Activated naive CD4-positive, alpha-beta T cell treated with anti-CD3 and anti-CD28 coated beads, Interleukin-2, amount 50 U/mL, for 72 hours (primary cell): ENCODE measurements at places on chromosomes 12 and 14.

DNA sequence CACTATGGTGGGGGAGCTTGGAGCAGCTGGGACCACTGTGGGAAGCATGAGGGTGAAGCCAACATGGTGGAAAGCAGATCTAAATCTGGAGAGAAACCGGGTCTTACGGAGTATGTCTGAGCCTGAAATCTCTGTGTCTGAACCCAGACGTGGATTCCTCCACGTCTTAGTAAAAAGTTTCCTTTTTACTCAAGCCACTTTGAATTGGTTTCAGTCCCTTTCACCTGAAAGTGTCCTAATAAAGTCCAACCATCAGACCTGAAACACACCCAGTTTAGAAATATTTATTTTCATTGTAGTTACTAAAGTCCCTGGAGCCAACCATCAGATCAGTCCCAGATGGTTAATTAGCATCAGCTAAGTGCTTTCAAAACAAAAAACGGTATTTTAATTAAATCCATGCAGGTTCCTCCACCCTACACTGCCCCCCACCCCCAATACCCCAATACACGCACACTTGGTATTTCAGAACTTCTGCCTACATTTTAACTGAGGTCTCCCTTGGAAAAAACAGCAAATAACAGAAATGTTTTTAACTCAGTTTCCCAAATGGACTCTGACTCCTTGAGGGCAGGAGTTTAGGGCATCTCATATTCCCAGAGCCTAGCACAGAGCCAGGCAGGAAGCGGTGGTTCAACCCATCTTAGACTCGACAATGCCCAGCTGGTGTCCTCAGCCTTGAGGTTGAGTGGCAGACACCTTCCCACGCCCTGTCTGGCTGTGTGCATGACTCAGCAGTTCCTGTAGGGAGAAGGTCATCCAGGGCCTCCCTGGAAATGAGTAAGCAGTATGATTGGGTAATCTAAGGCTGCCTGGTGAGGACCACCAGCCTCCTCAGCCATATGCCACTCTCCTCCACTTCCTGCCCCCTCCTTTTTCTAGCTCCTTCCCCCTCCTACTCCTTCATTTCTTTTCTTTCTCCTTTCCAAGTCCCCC is 175.8 kb downstream of the TTC8 start:
- peak; percentile 17 for DNase-seq

- DNase-seq = no peak
Observed at GRCh38 chr14:87148655-87149054, 844.3 kb downstream of the GALC start.

- no peak for DNase-seq
Observed at GRCh38 chr14:101113108-101113612, 209.6 kb upstream of the RTL1 start.

DNA sequence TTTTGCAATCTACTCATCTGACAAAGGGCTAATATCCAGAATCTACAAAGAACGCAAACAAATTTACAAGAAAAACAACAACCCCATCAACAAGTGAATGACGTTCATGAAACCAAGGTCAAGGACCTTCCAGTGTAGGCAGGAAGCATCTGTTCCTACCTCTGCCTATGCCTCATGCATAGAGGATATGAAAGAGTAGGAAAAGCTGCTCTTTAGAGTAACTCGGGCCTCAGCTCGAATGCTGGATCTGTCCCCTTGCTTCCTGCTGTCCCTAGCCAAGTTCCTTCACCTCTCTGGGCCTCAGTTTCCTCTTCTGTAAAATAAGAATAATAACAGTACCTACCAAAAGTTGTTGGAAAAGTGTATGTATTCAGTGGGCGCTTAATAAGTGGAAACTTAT is 65.0 kb downstream of the FOXN4 start:
- no peak for DNase-seq

- DNase-seq = no peak
Observed at GRCh38 chr14:67018720-67019119, 170.5 kb upstream of the GARIN2 start.

DNA sequence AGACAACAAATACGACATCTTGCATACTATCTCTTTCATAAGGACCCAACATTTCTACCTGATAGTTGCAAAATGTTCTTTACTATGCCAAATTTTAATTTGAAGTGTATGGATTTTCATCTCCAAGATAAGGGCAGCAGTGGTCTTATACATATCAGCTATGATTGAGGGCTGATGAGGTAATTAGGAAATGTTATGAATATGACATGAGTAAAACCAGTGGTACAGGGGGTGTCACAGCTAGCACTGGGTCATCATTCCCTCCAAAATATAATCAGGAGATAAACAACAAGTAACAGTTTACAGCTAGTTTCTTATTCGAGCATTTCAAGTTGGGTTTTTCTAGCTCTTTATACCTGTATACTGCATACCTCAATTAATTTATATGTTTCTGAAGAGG is 35.0 kb downstream of the ATP2B1 start:
- no peak for DNase-seq

DNA sequence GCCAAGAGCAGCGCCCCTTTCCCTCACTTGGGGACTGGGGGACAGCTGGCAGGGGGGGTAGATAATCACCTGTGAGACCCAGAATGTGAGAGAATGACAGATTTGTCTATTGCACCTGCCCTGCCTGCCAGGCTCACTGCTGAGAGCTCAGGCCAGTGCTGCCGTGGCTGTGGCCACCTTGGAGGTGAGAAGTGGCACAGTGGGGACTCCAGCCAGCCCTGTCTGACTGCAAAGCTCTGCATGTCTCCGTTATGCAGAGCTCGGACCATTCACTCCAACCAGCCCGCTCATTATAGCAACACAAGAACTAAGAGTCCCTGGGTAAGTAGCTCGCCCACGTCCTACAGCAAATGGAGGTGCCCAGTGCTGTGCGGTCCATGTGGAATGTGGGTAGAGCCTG is 88.8 kb downstream of the DICER1 start:
- DNase-seq = no peak

DNA sequence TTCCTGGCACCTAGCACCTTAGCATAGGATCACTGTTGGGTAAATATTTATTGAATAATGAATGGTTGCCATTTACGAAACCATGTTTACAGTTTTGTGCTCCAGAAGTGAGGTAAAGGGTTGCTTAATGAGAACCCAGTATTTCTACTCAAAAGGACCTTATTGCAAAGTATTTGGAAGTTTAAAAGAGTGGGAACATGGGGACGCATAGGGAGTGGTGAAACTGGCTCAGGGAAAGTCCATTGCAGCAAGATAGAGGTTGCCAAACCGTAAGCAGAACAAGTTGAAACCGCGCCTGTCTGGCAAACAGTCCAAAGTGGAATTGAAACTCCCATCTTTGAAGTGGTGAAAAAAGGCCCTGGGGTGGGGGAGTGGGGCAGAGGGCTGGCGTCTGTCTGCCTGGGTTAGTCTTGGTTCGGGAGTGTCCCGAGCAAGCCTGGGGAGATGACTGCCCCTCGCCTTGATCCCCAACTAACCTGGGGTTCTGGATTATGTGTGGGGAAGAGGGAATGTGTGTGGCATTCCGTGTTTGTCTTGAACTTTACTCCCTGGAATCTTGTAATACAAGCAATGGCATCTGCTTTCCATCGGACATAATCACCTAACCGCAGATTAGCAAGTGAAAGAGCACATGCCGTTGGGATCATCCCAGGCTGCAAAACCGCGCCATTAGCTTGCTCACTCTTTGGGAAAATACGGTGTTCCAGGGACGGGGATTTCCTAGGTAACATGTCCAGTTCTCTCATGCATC is 7.2 kb downstream of the ALDH2 start:
- no peak for DNase-seq

GRCh38 chr12:83931451-83931850 is 981.1 kb downstream of the SLC6A15 start:
- DNase-seq = no peak

- no peak for DNase-seq
Observed at GRCh38 chr12:98439981-98440581, 75.3 kb upstream of the TMPO start.

GRCh38 chr12:67468549-67469245 is 179.8 kb upstream of the DYRK2 start:
- no peak for DNase-seq

GRCh38 chr12:6229224-6230218 is 29.3 kb downstream of the CD9 start:
- DNase-seq = no peak

DNA sequence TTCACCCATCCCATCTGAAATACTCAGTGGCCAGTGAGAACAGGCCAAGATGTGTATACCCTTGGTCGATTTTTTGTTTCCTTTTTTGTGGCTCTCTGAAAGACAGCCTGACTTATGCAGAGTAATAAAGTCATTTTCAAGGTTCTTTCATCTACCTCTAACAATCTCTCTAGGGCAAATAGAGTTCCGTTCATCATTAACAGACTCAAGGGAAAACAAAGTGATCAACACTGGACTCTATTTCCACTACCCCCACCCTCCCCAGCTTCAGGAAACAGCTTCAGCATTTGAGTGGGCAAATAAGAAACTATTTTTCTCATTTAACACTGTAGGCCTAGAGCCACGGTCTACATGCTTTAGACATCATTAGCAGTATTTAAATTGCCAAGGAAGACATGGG is 15.9 kb downstream of the PRKAB1 start:
- no peak for DNase-seq

- DNase-seq = no peak
Observed at GRCh38 chr12:116099652-116100432, 177.7 kb downstream of the MED13L start.

DNA sequence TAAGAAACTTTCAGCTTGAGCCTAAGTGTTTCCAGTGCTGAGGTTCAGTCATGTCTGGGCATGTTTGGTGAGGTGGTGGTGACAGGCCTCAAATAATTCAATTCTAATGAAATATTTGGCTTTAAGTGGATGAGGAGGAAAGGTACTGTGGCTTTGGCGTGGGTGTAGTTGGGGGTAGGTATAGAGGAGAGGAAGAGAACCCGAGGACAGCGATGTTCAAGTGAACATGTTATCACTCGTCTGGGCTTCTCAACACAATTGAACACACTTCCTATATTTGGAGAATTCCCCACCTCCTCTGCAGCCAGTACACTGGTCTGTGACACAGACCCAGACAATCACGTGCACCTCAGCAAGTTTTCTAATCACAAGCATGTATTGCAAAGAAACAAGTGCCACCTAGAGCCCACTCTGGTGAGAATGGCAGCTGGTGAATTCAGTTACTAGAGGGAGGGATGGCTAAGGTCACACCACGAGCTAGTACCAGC is 53.0 kb downstream of the IFNG-AS1 start:
- no peak for DNase-seq

DNA sequence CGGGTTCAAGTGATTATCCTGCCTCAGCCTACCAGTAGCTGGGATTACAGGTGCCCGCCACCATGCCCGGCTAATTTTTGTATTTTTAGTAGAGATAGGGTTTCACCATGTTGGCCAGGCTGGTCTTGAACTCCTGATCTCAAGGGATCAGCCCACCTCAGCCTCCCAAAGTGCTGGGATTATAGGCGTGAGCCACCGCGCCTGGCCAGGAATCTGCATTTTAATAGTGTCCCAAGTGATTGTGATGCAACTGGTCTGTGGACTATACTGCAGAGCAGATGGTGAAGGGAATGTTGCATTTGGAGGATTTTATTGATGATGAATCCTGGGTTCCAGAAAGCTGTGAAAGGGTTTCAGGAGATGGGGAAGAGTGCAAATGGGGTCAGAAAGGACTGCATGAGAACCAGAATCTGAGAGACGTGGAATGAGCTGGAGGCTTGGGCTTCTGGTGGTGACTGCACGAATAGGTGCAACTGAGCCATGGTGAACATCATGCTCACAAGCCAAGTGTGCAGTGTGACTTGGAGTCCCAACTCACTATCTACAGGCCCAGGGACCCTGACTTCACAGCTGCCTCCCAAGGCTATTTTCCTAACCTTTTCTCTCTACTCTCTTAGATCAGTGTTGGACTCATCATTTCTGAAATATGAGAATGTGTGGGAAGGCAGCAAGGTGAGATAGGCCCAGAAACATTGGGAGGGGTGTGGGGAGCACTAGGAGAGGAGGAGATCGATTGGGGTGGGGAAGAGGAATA is 4.5 kb downstream of the RPS26 start:
- no peak for DNase-seq

GRCh38 chr12:92732216-92732615 is 29.4 kb downstream of the PLEKHG7 start:
- DNase-seq = no peak

- DNase-seq = no peak
Observed at GRCh38 chr14:93186956-93187355, 1.8 kb downstream of the LYSET start.

- DNase-seq = no peak
Observed at GRCh38 chr14:85974602-85975001, 444.7 kb downstream of the FLRT2 start.

DNA sequence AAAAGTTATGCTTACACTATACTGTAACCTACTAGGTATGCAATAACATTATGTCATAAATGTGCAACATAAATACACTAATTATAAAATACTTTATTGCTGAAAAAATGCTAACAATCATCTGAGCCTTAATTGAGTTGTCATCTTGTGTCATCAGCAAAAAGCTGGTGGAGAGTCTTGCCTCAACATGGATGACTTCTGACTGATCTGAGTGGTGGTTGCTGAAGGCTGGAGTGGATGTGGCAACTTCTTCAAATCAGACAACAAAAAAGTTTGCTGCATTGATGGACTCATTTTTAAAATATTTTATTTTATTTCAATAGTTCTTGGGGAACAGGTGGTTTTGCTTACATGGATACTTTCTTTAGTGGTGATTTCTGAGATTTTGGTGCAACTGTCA is 93.9 kb upstream of the AMN1 start:
- DNase-seq = no peak

- DNase-seq = peak; percentile 3
Observed at GRCh38 chr12:66500841-66501240, 178.0 kb downstream of the GRIP1 start.

DNA sequence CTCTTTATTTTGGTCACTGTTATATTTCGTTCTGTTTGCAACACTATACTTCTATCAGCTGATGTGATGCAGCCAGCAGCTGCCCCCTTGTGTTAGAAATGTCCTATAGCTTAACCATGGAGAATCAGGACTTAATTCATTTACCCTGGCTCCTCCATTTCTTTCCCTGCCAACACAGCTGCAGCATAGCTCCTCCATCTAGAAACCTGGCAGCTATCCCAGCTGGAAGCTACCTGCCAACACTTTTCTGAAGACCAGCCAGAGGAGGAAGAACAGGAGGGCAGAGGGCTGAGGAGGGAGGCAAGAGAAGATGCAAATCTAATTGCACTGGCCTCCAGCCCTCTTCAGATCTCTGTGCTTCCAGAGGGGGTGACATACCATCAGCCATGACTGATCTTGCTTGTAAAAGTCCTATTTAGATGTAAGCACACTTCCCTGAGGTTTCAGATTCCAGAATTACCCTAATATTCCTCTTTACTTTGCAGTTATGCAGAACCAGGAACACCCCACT is 156.8 kb upstream of the TMEM260 start:
- no peak for DNase-seq

DNA sequence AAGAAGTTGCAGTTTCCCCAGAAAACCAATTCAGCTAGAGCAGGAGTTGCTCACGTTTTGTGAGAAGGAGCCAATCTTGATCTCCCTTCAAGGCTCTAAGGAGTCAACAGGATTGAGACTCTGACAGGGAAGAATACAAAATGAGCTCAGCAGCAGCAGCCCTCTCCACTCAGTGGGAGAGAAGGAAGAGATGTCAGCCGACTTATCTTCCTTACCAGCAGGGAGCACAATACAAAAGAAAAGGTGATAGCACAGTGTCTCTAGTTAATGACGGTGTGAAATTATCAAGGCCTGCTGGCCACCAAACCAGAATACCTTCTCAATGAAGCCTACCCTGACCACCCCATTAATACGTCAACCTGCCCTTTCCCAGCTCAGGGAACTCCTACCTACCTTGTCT is 223.6 kb upstream of the TMPO start:
- no peak for DNase-seq
